Activated naive CD4-positive, alpha-beta T cell treated with anti-CD3 and anti-CD28 coated beads, Interleukin-2, amount 50 U/mL, for 72 hours (primary cell): ENCODE measurements at places on chromosomes 13 and 19. TPM values are rescaled to one million over a fixed set of nuclear protein-coding genes. Genes with fewer than 3 reads are reported as not detected.

Gene THSD8
- 42.7 TPM for total RNA-seq

Gene SMIM44
- total RNA-seq = not detected

Gene DNASE2
- total RNA-seq = 26.0 TPM

Gene ZNF14
- 7.3 TPM for total RNA-seq

Gene NBEA
- total RNA-seq = 0.37 TPM

Gene DACH1
- total RNA-seq = not detected

Gene SLC7A9
- not detected for total RNA-seq

Gene NKPD1
- total RNA-seq = 0.14 TPM
